ENCODE measurements at places on chromosomes 7 and 10.

GRCh38 chr10:97721871-97722780 is 8.6 kb downstream of the MARVELD1 start:
- no peak for DNase-seq

DNA sequence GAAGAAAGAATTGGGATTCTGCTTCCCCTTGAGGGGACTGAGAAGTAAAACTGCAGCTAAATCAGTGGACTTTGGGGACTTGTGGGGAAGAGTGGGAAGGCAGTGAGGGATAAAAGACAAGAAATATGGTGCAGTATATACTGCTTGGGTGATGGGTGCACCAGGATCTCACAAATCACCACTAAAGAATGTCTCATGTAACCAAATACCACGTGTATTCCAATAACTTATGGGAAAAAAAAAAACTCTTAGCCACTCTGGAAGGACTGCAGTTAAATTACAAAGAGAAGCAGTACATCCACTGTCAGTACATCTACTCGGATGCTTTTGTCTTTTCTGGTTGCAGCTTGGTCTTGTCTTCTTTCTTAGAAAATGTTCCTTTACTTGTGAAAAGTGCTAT is 27.4 kb upstream of the GOT1 start:
- no peak for DNase-seq

GRCh38 chr7:16083931-16084330 is 337.4 kb downstream of the CRPPA start:
- no peak for DNase-seq

DNA sequence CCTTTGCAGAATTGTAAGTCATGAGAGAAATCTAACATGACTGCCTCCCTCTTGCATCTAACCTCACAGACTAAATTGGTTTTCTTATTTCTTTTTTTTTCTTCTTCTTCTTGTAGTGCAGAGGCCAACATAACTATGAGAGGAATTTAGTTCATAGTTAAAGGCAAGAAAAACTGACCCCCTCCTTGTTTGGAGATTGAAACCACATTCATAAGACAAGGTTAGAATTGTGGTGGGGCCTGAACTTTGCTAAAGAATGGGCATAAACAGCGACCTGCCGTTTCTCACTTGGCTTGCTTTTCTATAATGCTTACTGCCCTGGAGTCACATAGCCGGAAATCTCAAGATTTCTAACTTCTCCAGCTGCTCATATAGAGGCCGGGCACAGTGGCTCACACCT is 2.4 kb upstream of the POLM start:
- DNase-seq, result no peak

DNA sequence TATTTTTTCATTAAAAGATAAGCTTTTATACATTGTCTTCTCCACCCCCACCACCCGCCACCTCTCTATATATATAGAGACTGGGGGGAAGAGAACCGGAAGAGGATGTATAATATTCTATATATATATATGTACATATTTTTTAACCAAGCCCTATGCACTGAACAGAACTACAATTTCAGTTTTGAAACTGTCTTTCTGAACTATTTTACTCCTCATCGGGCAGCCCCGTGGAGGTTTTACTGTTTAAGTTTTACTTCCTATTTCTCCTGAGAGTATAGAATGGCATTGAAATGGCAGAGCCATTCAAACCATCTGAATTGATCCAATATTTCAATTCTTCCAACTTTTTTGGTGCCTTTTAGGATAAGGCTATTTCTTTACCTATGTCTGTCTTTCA is 1047.1 kb downstream of the NRG3 start:
- DNase-seq, result no peak

- no peak for DNase-seq
Measured at GRCh38 chr7:131933751-131934289, 377.4 kb upstream of the PODXL start.

DNA sequence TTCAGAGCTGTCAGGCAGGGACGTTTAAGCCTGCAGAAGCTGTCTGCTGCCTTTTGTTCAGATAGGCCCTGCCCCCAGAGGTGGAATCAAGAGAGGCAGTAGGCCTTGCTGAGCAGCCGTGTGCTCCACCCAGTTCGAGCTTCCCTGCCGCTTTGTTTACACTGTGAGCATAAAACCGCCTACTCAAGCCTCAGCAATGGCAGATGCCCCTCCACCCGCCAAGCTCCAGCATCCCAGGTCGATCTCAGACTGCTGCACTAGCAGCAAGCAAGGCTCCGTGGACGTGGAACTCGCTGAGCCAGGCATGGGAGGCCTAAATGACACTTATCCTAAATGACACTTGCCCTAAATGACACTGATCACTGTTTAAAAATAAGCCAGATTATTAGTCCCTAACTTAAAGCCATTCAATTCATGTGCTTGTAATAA is 6.8 kb upstream of the ASB15 start:
- DNase-seq, result no peak

DNA sequence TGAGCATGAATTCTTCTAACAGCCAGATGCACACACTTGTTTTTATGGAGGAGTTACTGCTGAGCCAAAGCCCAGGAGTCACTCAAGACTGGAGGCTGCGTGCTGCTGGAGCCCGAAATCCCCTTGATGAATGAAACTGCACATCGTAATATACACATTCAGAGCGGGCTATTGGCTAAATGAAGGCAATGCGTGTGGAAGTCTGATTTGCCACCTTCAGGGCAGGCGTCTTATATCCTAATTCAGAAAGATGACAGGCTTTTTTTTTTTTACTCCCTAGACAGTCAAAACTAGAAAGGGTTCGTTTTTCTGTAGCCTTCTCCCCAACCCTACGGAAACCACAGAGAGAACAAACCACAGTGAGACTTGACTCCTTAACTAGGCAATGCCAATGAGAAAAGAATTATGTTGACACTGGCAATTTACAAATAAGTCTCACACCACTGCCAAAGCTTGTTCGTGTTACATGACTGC is 227.2 kb upstream of the KLF14 start:
- peak; percentile 72 for DNase-seq

DNA sequence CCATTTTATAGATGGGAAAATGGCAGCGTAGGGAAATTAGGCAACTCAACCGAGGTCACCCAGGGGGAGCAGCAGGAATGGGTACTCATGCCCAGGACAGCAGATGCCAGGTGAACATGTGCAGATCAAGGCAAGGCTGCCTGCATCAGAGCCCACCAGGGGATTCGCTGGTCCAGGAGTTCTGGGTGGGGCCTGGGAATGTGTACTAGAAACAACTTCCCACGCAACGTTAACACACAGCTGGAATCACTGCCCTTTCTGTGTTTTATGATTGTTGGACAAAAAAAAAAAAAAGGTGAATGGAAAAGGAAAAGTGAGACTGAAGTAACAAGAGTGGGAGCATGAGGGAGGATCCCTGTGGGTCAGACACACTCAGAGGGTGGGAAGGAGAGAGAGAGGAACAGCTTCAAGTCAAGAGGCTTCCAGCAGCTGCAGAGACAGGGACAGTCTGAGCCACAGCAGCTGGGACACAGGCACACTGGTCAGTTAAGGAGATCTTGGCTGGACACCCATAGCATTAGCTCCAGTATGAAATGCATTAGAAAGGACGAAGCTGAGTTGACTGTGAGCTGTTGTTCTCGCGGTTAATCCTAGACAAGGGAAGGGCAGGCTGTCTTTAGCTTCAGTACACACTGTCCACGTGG is 187.9 kb upstream of the INHBA start:
- no peak for DNase-seq

- no peak for DNase-seq
Measured at GRCh38 chr10:96260014-96260413, 11.4 kb downstream of the BLNK start.

GRCh38 chr7:131272086-131272485 is 55.6 kb upstream of the MKLN1 start:
- no peak for DNase-seq

DNA sequence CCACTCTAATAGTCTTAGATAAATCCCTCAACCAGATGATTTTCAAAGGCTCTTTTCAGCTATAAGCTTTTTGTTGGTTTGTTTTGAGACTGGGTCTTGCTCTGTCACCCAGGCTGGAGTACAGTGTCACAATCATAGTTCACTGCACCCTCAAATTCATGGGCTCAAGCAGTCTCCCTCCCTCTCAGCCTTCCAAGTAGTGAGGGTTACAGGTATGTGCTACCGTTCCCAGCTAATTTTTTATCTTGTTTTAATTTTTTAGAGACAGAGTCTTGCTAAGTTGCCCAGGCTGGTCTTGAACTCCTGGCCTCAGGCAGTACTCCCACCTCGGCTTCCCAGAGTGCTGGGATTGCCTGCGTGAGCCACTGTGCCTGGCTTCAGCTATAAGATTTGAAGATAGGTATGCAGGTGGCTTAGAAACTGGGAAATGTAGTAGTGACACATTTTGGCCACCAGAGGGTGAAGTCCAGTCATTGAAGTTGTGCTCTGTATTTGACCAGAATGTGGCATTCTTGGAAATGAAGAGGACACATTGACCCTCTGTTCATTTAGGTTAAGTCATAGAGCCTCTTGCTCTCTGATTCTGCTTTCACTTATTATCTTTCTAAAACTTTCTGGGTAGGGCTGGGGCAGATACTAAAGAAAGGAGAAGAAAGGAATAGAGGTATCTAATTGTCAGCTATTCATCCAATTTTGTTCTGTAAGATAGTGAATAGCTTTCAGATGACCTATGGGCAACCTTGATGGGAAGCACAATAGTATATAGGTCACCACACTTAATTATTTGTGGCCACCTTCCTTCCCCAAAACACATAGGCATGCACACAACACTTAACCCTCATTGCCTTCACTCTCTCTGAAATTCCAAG is 36.0 kb downstream of the R3HCC1L start:
- no peak for DNase-seq

DNA sequence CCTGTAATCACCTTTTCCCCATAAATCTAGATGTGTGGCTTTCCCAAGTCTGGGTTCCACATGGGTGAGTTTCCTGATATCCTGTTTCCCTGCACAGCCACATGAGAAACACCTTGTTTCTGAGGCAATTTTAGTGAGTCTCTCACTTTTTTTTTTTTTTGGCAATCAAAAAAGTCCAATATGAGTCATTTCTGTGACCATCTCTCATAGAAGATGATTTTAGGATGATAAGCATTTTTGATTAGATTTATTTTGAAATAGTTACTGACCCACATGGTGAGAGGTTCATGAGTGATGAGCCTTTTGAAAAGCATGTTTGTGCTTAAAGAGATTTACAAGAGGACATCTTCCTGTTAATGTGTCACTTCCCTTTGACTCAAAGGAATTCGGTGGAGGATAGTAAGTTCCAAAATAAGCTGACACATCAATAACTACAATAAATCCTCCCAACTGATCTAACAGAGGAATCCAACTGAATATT is 464.0 kb downstream of the INHBA start:
- no peak for DNase-seq

DNA sequence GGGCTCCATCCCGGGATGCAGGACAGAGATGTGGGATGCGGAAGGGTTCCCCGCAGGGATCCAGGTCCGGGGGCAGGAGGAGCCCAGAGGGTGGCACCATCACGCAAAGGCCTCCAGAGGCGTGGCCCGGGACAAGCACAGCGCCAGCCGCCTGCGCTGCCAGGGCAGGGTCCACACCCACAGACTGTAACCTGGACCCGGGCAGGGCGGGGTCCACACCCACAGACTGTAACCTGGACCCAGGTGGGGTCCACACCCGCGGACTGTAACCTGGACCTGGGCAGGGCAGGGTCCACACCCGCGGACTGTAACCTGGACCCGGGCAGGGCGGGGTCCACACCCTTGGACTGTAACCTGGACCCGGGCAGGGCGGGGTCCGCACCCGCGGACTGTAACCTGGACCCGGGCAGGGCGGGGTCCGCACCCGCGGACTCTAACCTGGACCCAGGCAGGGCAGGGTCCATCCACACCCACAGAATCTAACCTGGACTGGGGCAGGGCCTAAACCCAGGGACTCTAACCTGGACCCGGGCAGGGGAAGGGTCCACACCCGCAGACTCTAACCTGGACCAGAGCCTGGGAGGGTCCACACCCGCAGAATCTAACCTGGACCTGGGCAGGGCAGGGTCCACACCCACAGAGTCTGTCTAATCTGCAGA is 37.5 kb upstream of the SUN1 start:
- DNase-seq, result no peak

DNA sequence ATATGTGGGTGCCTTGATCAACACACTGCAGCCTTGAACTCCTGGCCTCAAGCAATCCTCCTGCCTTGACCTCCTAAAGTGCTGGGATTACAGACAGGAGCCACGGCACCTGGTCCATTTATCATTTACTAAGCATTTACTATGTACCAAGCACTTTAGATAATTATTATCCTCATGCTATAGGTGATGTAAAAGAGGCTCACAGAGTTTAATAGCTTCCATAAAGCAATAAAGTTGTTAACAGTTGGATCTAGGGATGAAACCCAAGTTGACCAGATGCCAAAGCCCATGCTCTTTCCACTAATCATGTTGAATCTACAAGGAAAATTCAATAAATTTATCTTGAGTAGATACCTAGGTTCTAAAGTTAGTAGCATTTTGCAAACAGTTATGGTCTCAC is 5.0 kb downstream of the NAPEPLD start:
- no peak for DNase-seq

DNA sequence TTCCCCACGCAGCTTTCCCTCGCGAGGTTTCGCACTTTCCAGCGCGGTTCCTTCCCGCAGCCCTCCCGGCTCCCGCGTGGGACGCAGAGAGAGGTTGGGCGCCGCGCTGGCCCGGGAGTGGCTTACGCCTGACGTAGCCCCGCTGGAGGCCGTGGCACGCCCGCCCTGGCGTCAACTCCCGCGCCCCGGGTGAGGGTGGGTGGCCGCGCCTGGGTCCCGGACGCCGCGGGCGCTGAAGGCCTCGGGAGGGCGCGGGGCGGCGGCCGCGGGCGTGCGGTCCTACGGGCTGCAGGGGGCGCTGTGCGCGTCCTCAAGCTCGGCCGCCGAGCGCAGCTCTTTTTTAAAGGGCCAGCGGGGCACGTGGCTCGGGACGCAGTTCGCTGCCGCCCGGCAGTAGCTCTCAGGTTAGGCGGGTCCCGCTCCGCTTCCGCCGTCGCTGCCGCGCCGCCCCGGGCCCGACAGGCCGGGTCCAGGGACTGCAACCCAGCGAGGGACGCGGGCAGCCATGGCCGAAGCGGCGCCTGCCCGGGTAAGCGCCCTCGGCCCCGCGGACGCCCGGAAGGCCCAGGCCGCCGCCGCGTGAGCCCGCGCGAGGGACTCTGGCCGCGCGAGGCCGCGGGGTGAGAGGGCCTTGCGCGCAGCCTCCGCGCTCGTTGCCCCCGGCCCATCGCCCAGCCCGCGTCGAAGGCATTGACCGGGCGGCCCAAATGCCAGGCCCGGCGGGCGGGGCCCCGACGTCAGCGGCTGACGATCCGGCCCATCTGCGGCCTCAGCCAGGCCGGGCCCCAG is at the start of gene ZNF783:
ZNF783 (plus strand) TSS at position 368 of the 789 bp plus-strand sequence; CDS start at position 506, 138 bp downstream.
- DNase-seq, result peak; percentile 76
